ENCODE measurements at places on chromosomes 5 and 9. TPM values are rescaled to one million over a fixed set of nuclear protein-coding genes. Genes with fewer than 3 reads are reported as not detected.

DNA sequence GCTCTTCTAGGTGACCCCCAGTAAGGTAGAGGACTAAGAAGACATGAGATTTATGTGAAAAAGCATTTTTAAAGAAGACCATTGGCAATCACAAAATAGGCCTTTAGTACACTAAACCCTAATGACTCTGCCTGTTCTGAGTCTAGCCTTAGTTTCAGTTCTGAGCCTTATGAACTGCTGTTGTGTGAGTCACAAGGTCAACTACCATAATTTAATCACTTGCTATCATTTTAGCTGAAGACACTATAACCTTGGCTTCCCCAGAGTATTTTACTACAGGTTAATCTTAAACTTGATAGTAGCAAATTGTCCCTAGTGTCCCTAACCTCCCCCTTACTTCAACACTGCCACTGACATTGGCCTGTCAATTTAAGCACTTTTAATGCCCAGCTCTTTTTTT, 34.4 kb downstream of the APC start:
- DNase-seq, result no peak

DNA sequence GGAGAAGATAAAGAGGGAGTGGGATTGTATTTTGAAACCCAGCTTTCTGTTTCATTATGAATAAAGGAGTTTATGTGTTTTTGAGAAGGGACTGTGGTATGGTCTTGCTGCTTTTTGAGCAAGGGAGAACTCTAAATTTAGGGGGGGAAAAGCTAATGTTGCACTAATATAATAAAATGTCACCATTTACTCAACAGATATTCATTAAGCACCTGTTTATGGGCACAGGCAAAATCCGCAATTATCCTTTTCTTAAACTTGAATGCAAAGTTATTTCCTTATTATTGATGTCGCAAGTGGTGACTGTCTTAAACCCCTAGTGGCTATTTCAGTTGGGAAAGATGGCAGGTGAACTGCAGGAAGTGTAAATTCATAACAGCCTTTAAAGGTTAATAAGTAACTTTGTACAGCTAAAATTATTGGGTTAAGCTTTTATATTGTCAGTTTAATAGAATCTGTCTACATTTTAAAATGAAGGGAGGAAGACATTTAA, 1.5 kb downstream of the CDC42SE2 start:
- DNase-seq, result peak; percentile 57

DNA sequence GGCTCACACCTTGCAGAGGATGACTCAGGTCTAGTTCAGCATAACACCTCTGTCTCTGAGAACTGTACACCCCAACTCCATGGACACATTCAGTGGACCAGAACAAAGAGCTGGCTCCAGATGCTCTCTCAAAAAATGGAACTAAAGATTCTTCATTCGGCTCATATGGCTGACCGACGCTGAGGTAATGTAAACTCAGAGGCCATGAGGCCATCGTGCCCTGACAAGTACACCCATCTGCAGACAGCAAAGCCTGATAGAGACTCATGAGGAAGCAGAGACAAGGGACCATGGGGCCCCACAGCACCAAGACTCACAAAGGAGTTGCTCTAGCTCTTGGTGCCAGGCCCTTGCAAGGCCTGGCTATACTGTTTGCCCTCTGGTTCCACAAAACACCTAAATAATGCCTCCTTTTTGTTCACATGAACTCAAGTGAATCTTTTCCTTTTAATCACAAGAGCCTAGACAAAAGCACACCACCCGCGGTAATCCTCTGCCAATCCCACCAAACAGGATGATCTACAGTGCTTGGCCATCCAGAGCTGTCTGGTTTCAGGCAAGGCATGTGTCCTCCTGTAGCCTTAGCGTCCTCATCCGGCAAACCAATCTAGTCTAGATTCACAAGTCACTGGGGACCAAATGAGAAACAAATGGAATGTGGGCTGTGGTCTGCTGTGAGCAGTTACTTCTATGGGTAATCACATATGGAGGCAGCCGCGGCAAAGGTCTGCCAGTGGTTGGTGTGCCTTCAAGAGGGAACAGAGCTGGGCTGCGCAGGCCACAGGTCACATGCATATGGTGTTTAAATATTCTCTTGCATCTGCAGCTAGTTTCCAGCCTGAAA, 22.7 kb downstream of the MED27 start:
- no peak for DNase-seq

DNA sequence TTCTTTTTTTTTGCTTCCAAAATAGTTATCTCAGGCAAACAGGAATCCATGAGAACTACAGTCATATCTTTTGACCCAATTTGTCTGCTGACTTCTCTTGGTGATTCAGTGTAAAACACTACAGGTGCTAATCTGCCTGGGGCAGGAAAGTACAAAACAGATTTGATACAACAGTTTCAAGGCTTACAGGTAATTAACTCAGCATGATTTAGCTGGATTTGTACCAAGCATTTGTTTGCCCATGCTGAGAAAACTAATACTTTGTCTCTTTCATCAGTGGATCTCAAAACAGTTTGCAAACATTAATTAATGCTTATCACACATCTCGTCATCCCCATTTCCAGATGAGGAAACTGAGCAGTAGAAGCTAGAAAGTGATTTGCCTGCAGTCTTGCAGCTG, 312.5 kb upstream of the SEMA6A start:
- no peak for DNase-seq

- no peak for DNase-seq
These were observed 212.3 kb upstream of the ARRDC3 start for GRCh38 chr5:91595424-91595823.

- DNase-seq, result no peak
These were observed 3.1 kb downstream of the FGD3 start for GRCh38 chr9:92950359-92950955.

PTPA gene
- 48.1 TPM for total RNA-seq

SVEP1 gene
- total RNA-seq, result 0.22 TPM

CTXN3 gene
- not detected for total RNA-seq

FOXI1 gene
- total RNA-seq, result not detected

MORN5 gene
- not detected for total RNA-seq

NSD1 gene
- total RNA-seq, result 114 TPM

PRDM9 gene
- not detected for total RNA-seq

NRG2 gene
- 0.22 TPM for total RNA-seq

Measured in naive thymus-derived CD4-positive, alpha-beta T cell (primary cell).